ENCODE measurements at places on chromosomes 3 and 15.

DNA sequence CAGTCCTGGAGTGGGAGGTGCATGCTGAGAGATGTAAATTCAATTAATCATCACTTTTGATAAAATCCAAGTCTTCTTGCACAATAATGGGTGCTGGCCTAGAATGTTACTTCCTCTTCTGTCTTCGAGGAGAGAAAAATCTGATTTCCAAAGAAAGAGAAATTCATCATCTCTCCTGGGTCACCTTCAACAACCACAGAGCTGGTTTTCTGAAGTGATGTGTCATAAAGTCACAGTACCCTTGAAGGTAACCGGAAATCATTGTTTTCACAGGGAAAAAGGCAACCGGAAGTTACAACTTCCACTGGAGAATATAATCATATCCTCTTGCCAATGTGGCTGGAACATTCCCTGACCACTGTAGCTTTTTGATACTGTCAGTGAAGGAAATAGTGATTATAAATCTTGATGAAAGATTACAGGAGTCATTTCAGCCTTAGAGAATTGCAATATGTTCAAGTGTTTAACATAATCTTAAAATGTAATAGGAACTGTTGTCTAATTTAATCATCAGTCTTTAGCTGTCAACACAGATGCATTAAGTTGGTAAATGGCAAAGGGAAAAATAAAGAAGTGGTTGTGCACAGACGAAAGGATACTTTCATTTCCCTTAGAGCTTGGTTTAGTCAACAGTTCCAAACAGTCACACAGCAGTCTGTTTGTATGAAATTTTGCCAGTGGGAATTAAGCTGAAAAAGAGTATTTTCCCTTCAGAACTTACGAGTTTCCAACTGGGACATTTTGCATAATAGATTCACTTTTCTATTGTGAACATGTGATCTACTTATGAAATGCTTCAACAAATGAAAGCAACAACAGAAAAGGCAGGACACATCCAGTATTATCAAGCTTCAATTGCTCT lies 106.5 kb upstream of the SLC4A7 start:
- DNase-seq = no peak

DNA sequence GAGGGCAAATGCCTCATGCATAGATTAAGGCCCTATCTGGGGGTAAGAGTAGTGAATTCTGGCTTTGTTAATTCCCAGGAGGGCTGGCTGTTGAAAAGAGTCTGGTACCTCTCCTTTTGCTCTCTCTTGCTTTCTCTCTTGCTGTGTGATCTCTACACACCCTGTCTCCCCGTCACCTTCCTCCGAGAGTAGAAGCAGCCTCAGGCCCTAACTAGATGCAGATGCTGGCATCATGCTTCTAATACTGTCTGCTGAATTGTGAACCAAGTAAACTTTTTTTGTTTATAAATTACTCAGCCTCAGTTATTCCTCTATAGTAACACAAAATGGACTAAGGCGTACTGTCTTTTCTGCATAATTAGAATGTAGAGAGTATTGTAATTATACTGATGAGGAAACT lies 908.1 kb downstream of the DIPK2A start:
- no peak for DNase-seq

DNA sequence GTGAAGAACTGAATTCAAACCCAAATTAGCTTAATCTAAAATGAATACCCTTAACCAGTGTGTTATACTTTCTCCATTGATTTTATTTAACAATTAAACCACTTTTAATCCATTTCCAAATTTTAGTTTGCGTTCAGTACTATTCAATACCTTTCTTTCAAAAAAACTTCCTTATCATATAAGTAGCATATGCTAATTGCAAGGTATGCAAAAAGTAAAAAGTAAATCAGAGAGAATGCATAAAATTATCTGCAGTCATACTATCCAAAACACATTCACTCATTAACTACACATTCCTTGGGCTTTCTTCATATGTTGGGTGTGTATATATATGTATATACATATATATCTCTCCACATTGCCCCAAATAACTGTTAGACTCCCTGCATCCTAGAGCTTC lies 208.8 kb downstream of the CADM2 start:
- no peak for DNase-seq

- DNase-seq = no peak
Measured at GRCh38 chr15:31513178-31513577, 186.5 kb downstream of the KLF13 start.

- no peak for DNase-seq
Measured at GRCh38 chr15:70880781-70881180, 11.5 kb downstream of the THAP10 start.

DNA sequence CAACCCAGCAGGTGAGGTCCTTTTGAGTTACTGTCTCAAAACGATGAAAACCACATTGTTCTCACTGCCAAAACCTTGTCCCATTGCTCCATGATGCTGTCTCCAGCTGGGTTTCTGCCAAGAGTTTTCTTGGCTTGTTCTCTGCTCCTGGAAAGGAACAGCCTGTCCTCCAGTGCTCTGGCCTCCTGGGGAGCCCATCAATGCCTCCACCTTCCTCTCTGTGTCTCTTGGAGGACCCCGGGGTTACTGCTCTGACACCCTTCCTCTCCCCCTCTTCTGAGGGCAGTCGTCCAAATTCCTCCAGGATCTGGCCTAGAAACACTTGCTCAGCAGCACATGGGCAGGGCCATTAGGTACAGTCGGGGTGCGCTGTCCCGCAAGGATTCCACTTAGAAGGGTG lies 63.9 kb upstream of the RGMA start:
- DNase-seq = no peak

DNA sequence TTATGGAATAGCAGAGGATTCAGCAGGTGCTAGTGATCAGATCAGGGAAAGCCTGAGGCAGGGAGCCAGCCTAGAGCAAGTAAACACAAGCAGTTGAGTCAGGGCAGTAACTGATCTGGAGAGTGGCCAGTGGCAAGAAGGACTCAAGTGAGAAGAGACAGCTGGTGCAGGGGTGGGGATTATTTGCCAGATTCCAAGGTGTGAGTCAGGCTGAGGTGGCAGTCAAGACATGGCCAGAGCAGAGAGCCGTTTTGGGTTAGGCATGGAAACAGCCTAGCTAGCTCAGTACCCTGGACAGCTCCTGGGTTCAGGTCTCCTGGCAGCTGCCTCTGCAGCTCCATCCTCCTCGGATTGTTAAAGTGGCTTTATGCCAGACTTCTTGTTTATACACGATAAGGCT lies 281.9 kb upstream of the ONECUT1 start:
- peak; percentile 8 for DNase-seq

DNA sequence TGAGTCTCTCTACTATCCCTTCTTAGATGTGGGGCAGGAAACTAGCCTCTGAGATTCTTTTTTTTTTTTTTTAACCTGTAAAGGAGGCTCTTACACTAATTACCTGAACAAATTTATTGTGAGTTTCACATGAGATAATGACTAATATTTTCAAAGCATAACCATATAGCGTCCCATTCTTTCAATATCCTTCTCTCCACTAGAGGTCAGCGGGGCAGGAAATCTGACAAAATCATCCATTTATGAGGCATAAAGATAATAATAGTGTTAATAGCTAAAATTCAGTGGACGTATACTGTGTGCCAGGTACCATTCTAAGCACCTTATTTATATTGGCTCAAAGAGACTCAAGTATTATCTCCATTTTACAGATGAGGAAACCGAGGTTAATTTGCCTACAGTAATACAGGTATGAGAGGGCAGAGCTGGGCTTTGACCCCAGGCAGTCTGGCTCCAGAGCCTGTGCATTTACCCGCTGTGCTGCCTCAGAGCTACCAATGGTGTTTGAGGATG lies 16.3 kb upstream of the SMAD6 start:
- no peak for DNase-seq

DNA sequence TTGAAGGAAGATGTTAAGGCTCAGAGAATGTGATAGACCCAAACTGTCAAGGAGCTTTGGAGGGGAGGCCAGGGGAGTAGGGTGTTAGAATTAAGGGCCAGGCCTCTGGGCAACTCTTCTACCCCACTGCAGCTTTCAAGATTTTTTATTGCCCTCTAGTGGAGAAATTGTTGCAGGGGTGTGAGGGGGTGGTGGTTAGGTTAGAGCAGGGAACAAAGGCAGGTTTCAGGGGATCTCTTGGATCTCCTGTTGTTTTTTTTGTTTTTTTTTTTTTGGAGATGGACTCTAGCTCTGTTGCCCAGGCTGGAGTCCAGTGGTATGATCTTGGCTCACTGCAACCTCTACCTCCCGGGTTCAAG lies 1.4 kb upstream of the SEC13 start:
- no peak for DNase-seq

GRCh38 chr3:151434151-151434890 lies 26.5 kb downstream of the IGSF10 start:
- DNase-seq = no peak

DNA sequence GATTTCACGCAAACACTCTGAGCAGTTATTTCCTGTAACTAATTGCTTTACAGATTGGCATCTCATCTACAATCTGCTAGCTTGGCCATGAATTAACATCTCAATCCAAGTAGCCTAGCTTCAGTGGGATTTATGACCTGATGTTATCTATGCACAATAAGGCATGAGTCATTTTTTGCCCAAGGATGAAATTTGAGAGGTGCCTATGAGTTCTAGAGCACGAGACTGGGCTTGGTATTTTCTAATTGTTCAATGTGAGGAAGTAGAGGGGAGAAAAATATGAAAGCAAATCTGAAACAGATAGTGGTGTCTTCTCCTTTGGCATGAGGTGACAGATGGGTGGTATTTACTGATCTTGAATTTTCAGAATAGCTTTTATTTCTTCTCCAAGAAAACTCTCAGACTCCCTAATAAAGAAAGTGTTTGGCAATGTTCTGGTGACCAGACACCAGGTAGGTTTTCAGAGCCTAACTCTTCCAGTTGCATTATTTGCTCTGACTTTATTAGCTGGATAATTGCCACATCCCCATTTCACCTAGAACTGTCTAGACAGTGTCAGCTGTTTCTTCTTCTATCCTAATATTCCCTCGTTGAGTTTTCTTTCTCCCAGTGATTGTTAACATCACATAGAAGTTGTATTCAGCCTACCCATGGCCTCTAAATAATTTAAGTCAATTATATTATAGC lies 301.0 kb upstream of the UMPS start:
- no peak for DNase-seq

GRCh38 chr3:27581852-27582251 lies 97.7 kb upstream of the SLC4A7 start:
- DNase-seq = no peak

DNA sequence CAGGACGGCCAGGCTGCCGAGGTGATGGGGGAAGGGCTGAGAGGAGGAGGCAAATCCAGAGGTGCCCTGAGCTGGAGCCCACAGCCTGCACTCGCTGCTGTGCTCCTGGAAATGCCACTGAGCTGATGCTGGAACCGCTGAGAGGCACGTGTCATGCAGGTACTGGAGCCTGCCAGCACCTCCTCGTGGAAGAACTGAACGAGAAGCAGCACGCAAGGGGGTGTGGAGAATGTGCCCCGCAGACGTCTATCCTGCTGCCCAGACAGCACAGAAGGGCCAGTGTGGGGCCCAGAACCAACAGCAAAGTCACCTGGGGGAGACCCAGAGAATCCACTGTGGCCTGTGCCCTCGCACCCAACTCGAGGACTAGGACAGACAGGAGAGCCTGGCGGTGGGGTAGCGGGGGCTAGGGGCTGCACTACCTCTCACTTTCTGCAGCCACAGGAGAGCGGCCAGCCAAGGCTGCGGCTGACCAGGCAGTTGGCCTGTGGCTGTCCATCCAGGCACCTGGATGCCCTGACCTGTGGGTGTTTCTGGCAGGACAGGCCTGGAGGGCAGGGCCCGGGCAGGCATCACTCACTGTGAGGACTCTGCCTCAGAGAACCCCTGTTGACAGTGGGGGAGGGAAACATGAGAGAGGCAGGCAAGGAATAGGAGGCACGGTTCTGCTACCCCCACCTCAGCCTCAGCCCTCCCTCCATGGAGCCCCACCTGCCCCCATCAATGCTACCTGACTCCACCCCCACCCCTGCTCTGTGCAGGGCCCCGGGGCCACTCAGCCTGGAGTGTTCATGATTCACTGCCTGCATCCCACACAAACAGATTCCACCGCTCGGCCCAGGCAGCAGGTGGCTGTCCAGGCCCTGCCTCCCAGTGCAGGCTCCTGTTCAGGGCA lies 213.1 kb downstream of the TBC1D2B start:
- DNase-seq = no peak

- DNase-seq = no peak
Measured at GRCh38 chr15:28130651-28131050, 31.5 kb upstream of the OCA2 start.

- no peak for DNase-seq
Measured at GRCh38 chr3:37955918-37956707, 34.5 kb upstream of the VILL start.

DNA sequence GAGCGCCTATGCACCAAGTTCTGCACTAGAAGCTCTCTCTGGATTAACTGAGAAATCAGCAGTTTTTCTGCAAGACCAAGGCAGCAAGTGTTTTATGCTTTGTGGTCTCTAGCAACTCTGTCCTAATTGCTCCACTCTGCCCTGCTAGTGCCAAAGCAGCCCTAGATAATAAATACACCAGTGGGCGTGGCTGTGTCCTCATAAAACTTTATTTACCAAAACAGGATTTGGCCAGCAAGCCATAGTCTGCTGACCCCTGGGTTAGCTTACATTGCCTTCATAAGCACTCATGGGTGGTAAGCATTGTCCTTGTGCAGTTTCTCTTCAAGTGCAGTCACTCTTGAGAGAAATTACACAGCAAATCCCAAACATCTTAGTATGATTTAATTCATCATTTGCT lies 30.7 kb upstream of the SLC24A5 start:
- no peak for DNase-seq

GRCh38 chr3:9930804-9931418 lies 2.7 kb upstream of the CRELD1 start:
- no peak for DNase-seq

DNA sequence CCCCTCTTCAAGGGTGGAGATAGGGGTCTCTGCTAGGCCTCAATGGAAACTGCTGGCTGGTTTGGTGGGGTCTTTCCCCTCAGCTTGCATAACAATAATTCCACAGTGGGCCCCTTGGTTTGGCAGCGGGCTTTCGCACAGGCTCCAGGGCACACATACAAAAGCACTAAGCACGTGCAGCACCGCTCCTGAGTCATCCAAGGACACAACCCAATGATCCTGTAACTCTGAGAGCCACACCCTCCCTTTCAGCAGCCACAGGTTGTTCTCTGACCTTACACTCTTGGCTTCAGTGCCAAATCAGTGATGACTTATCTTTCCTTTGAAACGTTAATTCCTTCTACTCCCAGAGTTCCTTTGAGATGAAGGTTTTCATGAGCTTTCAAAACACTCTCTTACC lies 41.7 kb downstream of the DAPK2 start:
- no peak for DNase-seq

DNA sequence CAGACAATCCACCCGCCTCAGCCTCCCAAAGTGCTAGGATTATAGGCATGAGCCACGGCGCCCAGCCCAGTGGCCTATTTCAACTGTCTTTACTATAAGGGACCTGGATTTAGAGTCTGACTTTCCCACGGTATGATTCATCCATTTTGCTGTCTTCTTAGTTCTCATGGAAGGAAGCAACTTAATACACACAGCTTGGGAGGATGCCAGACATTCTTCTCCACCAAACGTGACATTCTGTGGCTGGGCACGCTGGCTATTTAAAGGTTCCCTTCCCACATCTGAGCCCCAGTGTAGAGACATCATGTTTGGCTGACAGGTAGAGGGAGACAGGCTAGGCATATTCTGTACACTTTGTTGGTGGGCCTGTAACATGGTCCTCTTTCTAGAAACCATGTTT lies 26.2 kb downstream of the FAM43A start:
- no peak for DNase-seq
